ENCODE measurements at places on chromosomes 16 and 17.

DNA sequence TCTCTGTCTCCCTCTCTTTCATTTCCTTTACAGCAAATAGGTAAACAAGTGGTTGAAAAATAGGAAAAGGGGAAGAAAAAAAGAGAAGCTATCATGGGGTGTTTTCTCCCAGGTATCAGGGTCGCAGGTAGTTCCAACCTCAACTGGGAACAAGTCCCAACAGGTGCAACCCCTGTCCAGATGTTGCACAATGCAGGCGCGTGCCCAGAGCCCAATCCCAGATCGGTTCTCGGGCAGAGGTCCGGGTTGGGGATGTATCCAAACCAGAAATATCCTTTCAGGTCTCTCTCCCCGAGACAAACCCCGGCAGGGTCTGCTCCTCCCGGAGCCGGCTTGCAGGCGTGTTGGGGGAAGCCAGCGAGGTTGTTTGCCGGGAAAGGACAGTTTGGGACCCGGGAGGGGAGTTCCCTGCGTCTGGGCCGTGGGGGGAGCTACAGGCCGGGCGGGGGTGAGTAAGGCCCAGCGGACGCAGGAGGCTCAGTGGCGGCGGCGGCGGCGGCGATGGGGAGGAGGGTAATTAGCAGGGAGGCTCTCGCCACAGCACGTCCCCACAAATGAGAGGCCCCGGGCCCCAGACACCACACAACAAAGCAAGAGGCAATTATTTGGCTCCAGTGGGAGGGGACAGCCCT is 21.2 kb upstream of the SP6 start:
- DNase-seq: no peak

DNA sequence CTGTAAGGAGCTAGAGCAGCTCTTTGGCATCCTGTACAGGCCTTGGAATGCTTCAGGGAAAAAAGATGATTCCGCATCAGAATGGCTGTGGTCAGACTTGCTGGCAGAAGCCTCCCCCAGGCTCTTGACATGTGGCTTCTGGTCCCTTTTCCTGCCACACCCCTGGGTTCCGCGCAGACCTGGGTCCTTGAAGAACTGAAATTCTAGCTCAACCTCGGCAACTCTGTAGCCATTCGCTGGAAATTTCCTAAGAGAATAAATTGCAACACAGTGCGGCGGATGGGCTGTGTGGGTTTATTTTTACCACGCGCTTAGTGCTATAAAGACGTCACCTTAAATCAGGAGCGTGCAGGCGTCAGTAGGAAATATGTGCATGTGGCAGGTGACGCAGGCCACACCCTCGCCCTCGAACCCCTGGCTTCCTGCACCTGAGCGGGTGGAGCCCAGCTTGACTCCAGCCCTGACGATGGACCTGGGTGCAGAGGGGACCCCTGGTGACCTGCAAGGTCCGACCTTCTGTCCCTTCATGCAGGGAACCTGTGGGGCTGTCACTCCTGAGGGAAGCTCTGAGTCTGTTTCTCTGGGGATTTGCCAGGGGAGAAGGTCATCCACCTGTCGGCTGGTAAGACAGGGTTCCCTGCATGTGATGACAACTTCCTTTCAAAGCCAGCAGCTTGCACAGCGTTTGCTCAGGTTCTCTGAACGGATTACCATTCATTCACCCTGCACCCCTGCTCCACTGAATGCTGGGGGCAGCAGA is 46.3 kb downstream of the METRNL start:
- DNase-seq: no peak

DNA sequence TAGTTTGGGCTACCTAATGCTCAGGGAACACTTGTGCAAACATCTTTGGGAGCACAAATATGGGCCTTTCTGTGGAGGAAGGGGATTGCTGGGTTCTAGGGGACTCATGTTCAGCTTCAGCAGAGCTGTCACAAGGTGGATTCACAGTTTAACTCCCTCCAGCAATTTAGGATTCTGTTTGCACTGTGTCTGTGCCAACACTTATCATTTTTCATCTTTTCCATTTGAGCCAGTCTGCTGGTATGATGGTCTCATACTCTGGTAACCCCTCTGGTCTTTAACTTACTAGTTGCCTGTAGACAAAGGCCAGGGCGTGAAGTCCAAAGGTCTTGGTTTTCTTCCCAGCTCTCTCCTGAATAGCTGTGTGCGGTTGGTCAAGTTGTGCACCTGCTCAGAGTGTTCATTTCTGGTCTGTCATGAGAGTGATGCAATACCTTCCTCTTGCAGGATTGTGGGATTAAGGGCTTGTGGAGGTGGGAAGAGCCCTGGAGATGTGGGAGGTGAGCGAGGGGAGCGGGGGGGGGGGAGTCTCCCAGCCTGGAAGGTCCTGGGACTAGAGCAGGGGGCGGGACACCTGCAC is 152.6 kb downstream of the CMIP start:
- DNase-seq: no peak

DNA sequence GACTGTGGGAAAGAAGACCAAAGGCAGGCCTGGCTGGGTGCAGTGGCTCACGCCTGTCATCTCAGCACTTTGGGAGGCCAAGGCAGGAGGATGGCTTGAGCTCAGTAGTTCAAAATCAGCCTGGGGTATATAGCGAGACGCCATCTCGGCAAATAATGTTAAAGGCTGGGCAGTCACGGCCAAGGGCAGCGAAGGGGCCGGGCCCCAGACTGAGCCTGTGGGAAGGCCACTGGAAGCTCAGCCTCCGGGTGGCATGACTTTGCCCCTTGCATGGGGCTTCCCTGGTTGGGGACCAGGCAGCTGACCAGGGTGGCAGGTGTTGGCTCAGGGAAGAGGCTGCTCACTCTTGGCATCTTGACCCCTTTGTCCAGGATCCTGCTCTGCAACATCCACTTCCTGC is 14.0 kb upstream of the CD300LD start:
- DNase-seq: no peak

DNA sequence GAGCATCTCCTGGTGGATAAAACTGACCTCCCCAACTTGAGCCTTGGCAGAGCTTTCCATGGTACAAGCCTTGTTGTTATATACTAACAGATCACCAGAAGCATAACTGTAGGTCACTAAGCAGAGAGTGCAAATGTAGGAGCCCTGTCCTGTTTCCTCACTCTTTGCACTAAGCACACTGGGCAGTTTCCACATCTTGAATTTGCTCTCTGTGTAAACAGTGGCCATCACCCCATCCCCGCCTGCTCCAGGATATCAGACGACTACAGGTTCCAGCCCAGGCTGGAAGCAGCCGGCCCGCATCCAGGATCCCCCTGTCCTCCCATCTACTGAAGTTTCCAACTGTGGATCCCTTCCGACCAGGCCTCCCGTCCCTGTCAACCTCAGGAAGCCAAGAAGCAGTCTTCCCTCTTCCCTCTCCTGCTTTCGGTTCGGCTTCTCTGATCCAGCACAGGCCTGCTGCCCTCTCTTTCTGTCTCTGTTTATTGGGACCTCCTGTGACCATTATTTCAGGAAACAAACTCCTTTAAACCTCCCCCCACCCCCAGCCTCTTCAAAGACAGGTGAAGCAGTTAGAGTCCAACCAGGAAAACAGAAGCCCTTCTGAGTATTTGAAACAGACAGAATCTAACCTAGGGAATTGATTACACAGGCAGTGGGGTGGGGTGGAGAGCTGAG is 22.6 kb upstream of the CACNG4 start:
- no peak for DNase-seq

DNA sequence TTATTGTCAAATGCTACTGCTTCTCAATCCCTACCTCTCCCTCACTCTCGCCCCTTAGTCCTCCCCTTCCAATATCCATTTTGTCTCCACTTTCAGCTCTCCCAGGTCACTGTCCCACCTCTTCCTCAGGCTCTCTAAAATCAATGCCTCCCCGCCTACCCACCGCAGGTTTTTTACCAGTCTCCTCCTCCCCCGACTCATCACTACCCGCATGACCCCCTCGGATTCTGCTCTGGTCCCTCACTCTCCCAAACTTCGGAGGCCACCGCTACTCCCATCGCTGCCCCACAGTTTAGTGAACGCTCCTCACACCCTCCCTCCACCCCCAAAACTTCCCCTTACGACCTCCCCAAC is 513 bp downstream of the CRLF3 start:
- DNase-seq: no peak

- peak; percentile 35 for DNase-seq
These were observed 388.1 kb downstream of the SHISA9 start for GRCh38 chr16:13289515-13289914.

DNA sequence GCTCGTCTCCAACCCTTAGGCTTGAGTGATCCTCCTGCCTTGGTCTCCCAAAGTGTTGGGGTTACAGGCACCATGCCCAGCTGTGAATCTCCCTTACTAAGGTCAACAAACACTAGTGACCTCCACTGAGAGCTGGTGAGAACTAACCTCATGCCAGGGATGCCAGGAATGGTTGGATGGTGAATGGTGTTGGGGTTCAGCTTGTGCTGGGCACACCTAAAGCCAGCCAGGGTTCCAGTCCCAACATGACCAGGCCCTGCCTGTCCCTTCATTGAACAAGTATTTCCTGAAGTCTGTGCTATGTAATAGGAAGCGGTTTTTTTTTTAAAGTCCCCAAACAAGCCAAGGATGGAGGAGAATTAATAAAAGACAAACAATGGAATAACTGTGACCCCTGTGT is 56.0 kb upstream of the TOB1 start:
- no peak for DNase-seq

DNA sequence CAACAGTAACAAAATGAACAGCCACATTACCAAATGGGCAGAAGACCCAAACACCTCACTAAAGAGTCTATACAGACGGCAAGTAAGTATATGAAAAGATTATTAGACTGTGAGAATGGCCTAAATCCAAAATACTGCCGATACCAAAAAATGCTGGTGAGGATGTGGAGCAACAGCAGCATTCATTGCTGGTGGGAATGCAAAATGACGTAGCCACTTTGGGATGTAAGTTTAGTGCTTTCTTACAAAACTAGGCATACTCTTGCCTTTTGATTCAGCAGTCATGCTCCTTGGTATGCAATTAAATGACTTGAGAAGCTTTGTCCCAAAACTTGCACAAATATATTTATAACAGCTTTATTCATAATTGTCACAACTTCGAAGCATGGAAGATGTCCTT is 43.8 kb downstream of the RABEP1 start:
- DNase-seq: no peak
